ENCODE measurements at places on chromosomes 5 and 9. TPM values are rescaled to one million over a fixed set of nuclear protein-coding genes. Genes with fewer than 3 reads are reported as not detected.

Gene BRD9
- 64.3 TPM for total RNA-seq

Gene CBY3
- total RNA-seq = 0.39 TPM

Gene CDKN2A
- total RNA-seq = not detected

Gene IRX1
- total RNA-seq = not detected

Gene CATSPER3
- total RNA-seq = 0.69 TPM

Gene ZNF474
- not detected for total RNA-seq

Gene FOXD4L4
- 0.10 TPM for total RNA-seq

Gene CCL27
- 0.95 TPM for total RNA-seq

Gene NDOR1
- total RNA-seq = 15.6 TPM

Gene TMOD1
- 1.4 TPM for total RNA-seq

Gene SV2C
- not detected for total RNA-seq

Gene TMEM267
- total RNA-seq = 22.0 TPM

Gene SLC22A4
- 1.5 TPM for total RNA-seq

- H3K27ac ChIP-seq = no peak overlapping the region
- H3K27me3 ChIP-seq = no peaks in the 10 kb centered on the region
- no peaks in the 10 kb centered on the region for H3K36me3 ChIP-seq
- H3K4me3 ChIP-seq = no peak overlapping the region
Observed at GRCh38 chr5:1500411-1501091, 23.2 kb downstream of the LPCAT1 start.

GRCh38 chr9:128577206-128577605 lies 24.8 kb downstream of the SPTAN1 start:
- no peak overlapping the region for H3K27ac ChIP-seq
- no peak overlapping the region for H3K4me3 ChIP-seq
- no peak for DNase-seq
- no peaks in the 10 kb centered on the region for H3K4me1 ChIP-seq

- DNase-seq = no peak
- no peaks in the 10 kb centered on the region for H3K36me3 ChIP-seq
- no peaks in the 10 kb centered on the region for H3K4me1 ChIP-seq
- no peak overlapping the region for H3K27ac ChIP-seq
- no peaks in the 10 kb centered on the region for H3K27me3 ChIP-seq
Observed at GRCh38 chr5:32543291-32543690, 42.1 kb upstream of the SUB1 start.

GRCh38 chr5:40452874-40453624 lies 226.7 kb upstream of the PTGER4 start:
- no peak overlapping the region for H3K4me3 ChIP-seq
- no peak for DNase-seq
- no peaks in the 10 kb centered on the region for H3K27me3 ChIP-seq
- H3K4me1 ChIP-seq = no peaks in the 10 kb centered on the region

DNA sequence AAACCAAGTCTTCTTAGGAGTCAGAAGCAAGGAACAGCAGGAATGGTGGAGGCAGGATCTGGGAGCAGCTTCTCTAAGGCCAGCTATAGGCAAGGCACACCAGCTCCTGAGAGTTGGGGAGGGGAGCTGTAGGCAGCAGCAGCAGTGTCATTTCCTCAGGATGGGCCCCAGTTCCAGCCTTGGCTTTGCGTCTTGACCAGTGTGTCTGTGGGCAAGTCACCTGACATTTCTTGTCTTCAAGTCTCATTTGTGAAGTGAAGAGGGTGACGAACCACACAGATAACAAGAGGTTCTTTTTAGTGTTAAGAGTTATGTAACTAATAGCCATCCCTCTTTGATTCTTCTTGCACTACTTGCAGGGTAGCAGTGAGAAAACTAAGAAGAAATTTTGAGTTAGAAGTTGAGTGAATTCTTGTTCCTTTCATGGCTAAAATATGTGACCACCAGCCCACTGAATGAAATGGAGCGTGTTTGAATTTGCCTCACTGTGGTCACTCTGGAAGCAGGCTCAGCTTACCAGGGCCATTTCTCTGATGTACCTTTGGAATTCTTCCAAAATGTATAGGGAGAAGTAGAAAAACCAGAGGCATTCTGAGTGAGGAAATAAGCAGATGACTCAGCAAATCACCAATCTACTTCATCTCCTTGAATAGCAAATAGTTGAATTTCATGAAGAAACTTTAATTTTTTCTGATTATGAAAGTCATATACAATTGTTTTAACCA lies 42.4 kb downstream of the RHOBTB3 start:
- H3K4me3 ChIP-seq = no peak overlapping the region
- no peak overlapping the region for H3K27ac ChIP-seq
- H3K36me3 ChIP-seq = no peaks in the 10 kb centered on the region

DNA sequence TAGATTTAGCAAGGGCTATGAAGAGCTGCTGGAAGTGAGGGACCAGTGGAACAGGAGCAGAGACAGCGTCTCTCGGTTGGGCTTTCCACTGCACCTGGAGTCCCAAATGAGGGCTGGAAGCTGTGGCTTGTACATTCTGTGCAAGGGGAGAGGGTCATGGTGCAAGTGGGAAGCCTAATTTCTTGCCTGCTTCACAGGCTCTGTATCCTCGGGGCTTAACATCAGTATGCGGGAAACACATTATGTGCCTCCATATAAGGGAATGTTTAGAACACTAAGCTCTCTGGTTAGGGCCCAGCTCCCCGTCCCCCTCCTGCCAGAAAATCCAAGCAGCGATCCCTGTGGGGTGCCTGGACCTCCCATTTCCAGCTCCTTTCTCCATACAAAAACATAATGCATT lies 89.0 kb upstream of the NIPAL4 start:
- H3K4me1 ChIP-seq = no peaks in the 10 kb centered on the region
- H3K27me3 ChIP-seq = peaks cover 2% of the 10 kb centered on the region
- no peak for DNase-seq
- H3K4me3 ChIP-seq = no peak overlapping the region
- H3K36me3 ChIP-seq = no peaks in the 10 kb centered on the region
- H3K27ac ChIP-seq = no peak overlapping the region

DNA sequence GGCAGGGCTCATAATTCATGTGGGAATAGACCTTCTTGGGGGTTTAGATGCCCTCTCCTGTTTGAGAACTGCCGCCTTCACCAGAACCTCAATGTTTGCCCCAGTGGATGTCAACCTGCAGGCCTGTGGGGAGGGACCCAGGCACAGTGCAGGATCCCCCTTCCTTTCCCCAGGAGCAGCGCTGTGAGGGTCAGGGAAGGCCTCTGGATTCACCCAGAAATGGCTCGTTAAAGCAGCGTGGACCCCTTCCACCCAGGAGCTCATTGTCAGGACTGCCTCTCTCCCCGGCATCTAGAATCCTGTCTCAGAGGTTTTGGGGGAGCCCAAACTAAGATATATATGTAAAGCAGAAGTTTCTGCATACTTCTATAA lies 188.3 kb downstream of the GADD45G start:
- H3K36me3 ChIP-seq = no peaks in the 10 kb centered on the region
- H3K27me3 ChIP-seq = no peaks in the 10 kb centered on the region
- H3K4me1 ChIP-seq = no peaks in the 10 kb centered on the region
- no peak overlapping the region for H3K27ac ChIP-seq

DNA sequence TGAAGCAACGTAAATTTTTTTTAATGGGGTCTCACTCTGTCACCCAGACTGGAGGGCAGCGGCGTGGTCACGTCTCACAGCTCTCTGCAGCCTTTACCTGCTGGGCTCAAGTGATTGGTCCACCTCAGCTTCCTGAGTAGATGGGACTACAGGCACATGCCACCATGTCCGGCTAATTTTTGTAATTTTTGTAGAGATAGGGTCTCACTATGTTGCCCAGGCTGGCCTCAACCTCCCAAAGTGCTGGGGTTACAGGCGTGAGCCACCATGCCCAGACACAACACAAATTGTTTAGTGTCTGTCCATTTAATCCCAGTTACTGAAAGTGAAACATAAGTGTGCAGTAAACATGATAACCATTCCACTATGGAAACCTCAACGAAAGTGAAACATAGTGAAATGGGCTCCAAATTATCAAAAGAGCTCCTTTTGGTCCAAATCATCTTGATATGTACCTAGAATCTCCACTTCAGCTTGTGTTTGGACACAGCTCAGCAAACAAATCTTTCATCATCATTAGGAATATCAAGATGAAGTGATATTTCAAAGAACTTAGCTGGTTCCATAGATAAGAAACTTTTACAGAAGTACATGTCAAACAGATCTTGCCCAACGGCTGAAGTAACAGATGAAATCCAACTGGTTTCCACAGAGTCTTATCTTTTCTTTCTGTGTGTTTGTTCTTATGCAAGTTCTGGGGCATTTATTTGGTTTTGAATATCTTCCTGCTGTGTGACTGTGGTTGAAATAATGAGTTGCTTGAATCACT lies 41.2 kb upstream of the PLPP1 start:
- H3K27me3 ChIP-seq = no peaks in the 10 kb centered on the region
- no peak overlapping the region for H3K4me3 ChIP-seq
- no peak overlapping the region for H3K27ac ChIP-seq
- no peak for DNase-seq
- H3K36me3 ChIP-seq = no peaks in the 10 kb centered on the region

- DNase-seq = no peak
- H3K36me3 ChIP-seq = no peaks in the 10 kb centered on the region
- H3K27ac ChIP-seq = peak overlapping the region; percentile 15
- no peak overlapping the region for H3K4me3 ChIP-seq
Observed at GRCh38 chr5:143227301-143227700, 176.2 kb downstream of the NR3C1 start.

DNA sequence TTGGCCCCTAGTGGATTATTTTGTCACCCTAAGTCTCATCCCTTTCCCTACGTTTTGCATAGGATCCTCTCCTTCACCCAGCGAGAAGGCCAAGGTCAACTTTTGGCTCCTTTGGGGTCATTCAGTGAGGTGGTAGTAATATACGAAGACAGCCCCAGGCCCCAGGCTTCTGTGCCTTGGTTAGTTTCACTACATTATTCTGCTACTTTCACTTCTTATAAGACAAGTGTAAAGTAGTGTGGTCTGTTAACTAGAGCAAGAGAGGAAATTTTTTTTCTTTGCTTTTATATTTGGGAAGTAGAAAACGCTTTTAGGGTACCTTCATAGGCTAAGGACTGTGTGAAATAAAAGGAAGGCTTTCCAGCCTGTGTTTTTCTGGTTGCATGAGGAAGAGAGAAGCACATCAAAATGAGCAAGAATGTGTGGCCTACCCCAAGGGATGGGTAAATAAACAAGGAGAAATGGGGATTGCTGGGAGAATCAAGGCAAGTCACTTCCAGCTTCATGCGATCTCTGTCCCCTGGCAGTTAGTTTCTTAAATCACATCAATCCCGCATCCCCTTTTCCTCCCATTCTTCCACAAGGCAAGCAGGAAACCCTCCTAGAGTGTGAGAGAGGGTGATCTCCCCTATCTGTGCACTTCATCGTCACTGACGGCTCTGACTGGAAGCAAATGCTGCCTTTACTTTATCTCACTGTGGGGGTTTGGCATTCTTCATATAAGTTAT lies 677.0 kb upstream of the WWC1 start:
- H3K27ac ChIP-seq = no peak overlapping the region
- no peaks in the 10 kb centered on the region for H3K4me1 ChIP-seq
- no peak for DNase-seq
- no peak overlapping the region for H3K4me3 ChIP-seq

GRCh38 chr5:30880514-30880913 lies 313.0 kb upstream of the CDH6 start:
- H3K27me3 ChIP-seq = no peaks in the 10 kb centered on the region
- DNase-seq = no peak
- no peaks in the 10 kb centered on the region for H3K36me3 ChIP-seq
- no peak overlapping the region for H3K27ac ChIP-seq

GRCh38 chr9:2675834-2676233 lies 41.5 kb upstream of the KCNV2 start:
- no peaks in the 10 kb centered on the region for H3K27me3 ChIP-seq
- no peaks in the 10 kb centered on the region for H3K4me1 ChIP-seq
- no peak for DNase-seq

DNA sequence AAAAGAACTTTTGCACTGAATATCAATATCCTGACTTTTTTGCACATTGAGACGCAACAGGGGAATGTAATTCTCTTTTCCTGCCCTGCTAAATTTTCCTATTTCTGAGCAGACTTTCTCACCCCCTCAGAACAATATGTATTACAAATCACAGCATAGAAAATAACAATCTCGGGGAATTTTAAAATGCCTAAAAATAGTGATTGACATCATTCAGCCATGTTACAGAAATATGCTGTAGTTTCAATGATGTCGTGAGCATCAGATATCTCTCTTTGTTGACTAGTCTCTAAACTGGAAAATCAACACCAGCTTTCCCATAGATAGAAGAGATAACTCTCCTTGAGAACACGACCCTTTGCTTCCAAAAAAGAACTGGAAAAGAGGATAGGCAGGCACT lies 166.7 kb downstream of the ZDHHC21 start:
- no peak overlapping the region for H3K4me3 ChIP-seq
- no peaks in the 10 kb centered on the region for H3K4me1 ChIP-seq
- H3K27me3 ChIP-seq = no peaks in the 10 kb centered on the region
- no peak overlapping the region for H3K27ac ChIP-seq
- H3K36me3 ChIP-seq = no peaks in the 10 kb centered on the region

DNA sequence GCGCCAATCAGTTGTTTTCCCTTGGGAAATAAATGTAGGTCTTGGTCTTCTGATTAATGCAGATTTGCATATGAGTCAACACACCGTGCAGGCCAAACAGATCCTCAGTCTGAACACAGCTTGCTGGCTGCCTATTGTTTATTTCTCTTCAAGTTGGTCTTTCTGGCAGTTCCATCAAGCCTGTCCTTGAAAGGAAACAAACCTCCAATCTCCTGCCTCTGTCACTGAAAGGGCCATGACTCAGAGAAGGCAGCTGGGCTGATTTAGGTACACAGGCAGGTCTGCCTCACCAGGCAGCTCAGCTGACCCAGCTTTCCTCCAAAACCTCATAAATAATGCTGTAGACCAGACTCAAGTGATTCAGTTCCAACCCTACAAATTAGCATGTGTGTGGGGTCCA lies 175.9 kb downstream of the MAN2A1 start:
- H3K27ac ChIP-seq = no peak overlapping the region
- H3K27me3 ChIP-seq = no peaks in the 10 kb centered on the region
- no peaks in the 10 kb centered on the region for H3K4me1 ChIP-seq
- peak; percentile 83 for DNase-seq
- no peak overlapping the region for H3K4me3 ChIP-seq

GRCh38 chr5:106314221-106314824 lies 1356.4 kb downstream of the EFNA5 start:
- H3K4me3 ChIP-seq = no peak overlapping the region
- H3K4me1 ChIP-seq = no peaks in the 10 kb centered on the region
- DNase-seq = no peak
- H3K27me3 ChIP-seq = no peaks in the 10 kb centered on the region

- no peaks in the 10 kb centered on the region for H3K27me3 ChIP-seq
- no peak overlapping the region for H3K27ac ChIP-seq
- no peak for DNase-seq
- no peaks in the 10 kb centered on the region for H3K4me1 ChIP-seq
Observed at GRCh38 chr9:91221332-91221731, 140.4 kb downstream of the AUH start.

DNA sequence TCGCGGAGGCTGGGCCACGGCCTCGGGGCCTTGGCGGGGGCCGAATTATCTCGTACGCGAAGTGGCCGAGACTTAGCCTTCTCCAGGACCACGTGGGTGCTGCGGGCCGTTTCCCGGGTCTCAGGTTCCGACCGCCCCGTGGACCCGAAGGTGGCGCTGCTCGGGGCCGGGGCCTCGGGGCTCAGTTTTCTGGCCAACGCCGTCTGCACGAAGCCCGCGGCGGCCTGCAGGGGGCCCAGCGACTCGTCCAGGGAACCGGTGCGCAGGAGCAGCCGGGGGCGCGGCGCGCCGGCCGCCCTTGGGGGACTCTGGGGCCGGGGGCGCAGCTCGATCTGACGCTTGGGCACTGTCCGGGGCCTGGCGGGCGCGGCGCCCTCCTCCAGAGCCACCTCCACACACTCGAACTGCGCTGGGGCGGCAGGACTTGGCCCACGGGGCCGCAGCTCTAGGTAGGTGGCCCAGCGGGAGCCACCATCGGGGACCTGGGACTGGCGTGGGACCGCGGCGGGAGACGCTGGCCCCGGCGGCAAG lies 716 bp downstream of the PROB1 start:
- no peak overlapping the region for H3K4me3 ChIP-seq
- no peak overlapping the region for H3K27ac ChIP-seq
- H3K4me1 ChIP-seq = peaks cover 27% of the 10 kb centered on the region
- DNase-seq = no peak
- H3K36me3 ChIP-seq = peaks cover 2% of the 10 kb centered on the region

Data from Panc1 (cell line).